Stimulated activated CD8-positive, alpha-beta memory T cell treated with anti-CD3 and anti-CD28 coated beads, Interleukin-12 subunit alpha, Interleukin-12 subunit beta, amount 100 ng/mL, for 1 hour (primary cell): ENCODE measurements at places on chromosomes 6 and 20.

- no peak for DNase-seq
Measured at GRCh38 chr6:169798764-169799473, 47.5 kb downstream of the ERMARD start.

DNA sequence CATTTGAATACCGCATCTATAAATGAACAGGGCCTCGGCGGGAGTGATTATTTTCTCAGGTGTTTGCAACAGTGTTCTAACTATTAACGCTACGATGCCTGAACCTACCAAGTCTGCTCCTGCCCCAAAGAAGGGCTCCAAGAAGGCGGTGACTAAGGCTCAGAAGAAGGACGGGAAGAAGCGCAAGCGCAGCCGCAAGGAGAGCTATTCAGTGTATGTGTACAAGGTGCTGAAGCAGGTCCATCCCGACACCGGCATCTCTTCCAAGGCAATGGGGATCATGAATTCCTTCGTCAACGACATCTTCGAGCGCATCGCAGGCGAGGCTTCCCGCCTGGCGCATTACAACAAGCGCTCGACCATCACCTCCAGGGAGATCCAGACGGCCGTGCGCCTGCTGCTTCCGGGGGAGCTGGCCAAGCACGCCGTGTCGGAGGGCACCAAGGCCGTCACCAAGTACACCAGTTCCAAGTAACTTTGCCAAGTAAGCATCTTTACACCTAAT, 70.9 kb downstream of the HFE start:
- peak; percentile 75 for DNase-seq

DNA sequence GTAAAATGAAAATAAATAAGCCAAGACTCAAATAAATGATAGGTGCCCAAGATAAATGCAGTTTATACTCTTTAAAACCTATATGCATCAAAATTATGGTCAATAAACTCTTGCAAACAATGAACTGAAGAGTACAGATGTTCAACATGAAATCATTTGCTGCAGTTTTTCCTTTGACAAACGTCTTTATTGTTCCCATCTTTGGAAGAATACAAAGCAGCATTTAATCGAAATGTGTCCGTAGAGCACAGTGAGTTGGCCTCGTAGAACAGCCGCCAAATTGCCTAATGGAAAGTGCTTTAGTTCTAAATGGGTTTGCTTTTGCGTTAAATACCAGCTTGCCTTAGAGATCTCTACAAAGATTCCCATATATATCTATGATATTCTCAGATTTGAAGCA, 447.4 kb downstream of the PKHD1 start:
- DNase-seq: no peak

- DNase-seq: no peak
Measured at GRCh38 chr20:12068121-12068520, 150.4 kb downstream of the BTBD3 start.

GRCh38 chr6:43887340-43887858, 117.4 kb downstream of the VEGFA start:
- no peak for DNase-seq
